Psoas muscle (tissue), 8 donors: ENCODE measurements at places on chromosomes 3 and 15. TPM values are rescaled to one million over a fixed set of nuclear protein-coding genes. Genes with fewer than 3 reads are reported as not detected.
A peak's percentile ranks its signal among the peaks of the same experiment; 100 is the strongest.

DNA sequence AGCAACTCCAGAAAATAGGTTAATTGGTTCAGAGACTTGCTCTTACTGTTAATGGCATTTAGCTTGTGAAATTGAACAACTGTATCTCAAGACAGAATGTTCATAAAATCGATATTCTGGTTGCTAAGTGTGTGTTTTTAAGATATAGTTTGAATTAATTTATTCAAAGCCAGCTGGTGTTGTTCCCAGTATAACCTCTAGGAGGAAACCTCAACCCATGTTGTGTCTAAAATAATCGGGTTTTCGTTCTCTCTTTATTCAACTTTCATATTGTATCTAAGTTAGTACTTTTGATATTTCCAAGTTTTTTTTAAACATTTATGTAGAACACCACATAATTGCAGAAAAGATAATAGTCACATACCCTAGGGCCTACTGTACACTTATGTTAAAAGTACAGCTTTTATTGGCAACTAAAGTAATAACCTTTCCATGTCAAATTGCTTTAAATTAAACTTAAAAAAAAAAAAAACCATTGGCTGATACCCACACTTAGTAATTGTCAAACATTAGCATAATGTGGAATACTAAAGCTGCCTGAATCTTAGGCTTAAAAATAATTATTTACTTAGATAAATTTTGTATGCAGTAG lies 90.9 kb downstream of the SAMMSON start:
- no peak overlapping the region for H3K27ac ChIP-seq
- no peak for DNase-seq
- no peaks in the 10 kb centered on the region for H3K27me3 ChIP-seq

CPNE9 gene
- polyA plus RNA-seq: 0.05 TPM

GNAI2 gene
- 39.4 TPM for polyA plus RNA-seq

DUOXA1 gene
- 0.05 TPM for polyA plus RNA-seq

DNA sequence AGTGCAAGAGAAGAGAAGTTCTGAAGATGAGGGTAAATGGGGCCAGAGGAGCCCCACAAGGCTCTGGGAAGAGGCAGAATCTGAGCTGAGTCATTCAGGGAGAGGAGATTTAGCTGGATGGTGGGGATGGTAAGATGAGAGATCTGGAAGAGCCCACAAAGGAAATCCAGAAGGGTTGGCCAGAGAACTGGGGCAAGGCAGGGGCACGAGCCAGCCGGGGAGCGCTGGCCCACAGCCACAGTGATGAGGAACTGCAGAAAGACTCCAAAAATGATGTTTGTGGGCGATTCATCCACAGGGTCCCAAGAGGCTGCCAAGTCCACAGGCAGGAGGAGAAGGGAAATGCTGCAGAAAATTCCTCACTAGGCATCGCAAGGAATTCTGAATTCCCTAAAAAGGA lies 75.9 kb upstream of the ATP2B2 start:
- DNase-seq: no peak
- peaks cover 4% of the 10 kb centered on the region for H3K27me3 ChIP-seq
- no peak overlapping the region for H3K4me3 ChIP-seq
- H3K36me3 ChIP-seq: no peaks in the 10 kb centered on the region

GRCh38 chr15:79185199-79185598 lies 94.6 kb upstream of the RASGRF1 start:
- no peak overlapping the region for H3K27ac ChIP-seq
- no peaks in the 10 kb centered on the region for H3K4me1 ChIP-seq
- no peak for DNase-seq
- H3K27me3 ChIP-seq: no peaks in the 10 kb centered on the region
- no peaks in the 10 kb centered on the region for H3K36me3 ChIP-seq

- no peak overlapping the region for H3K27ac ChIP-seq
- no peaks in the 10 kb centered on the region for H3K36me3 ChIP-seq
- H3K4me3 ChIP-seq: no peak overlapping the region
- no peaks in the 10 kb centered on the region for H3K27me3 ChIP-seq
- H3K4me1 ChIP-seq: no peaks in the 10 kb centered on the region
These were observed 9.0 kb upstream of the CD47 start for GRCh38 chr3:108099679-108100428.

GRCh38 chr3:25695731-25696420 lies 31.2 kb upstream of the TOP2B start:
- H3K4me3 ChIP-seq: no peak overlapping the region
- H3K27me3 ChIP-seq: peaks cover 2% of the 10 kb centered on the region
- DNase-seq: no peak
- no peak overlapping the region for H3K27ac ChIP-seq
- no peaks in the 10 kb centered on the region for H3K4me1 ChIP-seq

GRCh38 chr3:117892431-117892841 lies 1142.2 kb downstream of the IGSF11 start:
- no peak overlapping the region for H3K27ac ChIP-seq
- no peaks in the 10 kb centered on the region for H3K27me3 ChIP-seq
- H3K4me1 ChIP-seq: no peaks in the 10 kb centered on the region
- H3K4me3 ChIP-seq: no peak overlapping the region
- H3K36me3 ChIP-seq: no peaks in the 10 kb centered on the region
- DNase-seq: no peak

DNA sequence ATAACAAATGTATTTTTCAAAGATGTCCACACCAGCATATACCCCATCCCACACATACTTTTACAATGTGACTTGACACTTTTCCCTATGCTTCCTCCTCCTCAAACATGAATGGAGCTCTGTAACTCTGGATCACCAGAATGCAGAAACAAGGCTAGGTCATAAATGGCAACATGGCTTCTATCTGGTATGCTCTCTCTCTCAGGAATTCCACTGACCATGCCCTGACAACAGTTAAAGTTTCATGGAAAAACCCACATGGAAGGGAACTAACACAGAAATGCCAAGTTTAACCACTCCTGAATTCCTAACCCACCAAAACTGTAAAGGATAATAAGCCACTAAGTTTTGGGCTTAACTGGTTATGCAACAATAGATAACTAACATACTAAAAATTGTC lies 19.9 kb downstream of the MYO9A start:
- H3K27me3 ChIP-seq: no peaks in the 10 kb centered on the region
- H3K27ac ChIP-seq: no peak overlapping the region
- peaks cover 5% of the 10 kb centered on the region for H3K4me1 ChIP-seq

DNA sequence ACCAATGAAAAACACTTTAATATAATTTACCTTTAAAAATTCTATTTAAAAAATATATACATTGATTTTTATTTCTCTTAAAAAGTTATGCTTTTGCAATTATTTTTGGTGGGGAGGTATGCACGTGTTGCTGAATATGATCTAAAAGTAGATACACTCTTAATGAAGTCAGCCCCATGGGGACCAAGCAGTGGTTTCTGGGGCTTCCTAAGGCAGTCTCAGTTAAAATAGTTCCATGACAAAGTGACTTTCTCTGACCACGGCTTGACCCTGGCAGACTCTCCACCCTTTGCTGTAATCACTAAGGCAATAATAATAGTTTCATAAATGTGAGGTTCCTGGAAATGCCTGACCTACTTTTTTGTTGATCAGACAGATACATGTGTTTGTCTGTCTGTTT lies 50.4 kb downstream of the CCR4 start:
- no peak overlapping the region for H3K27ac ChIP-seq
- no peak for DNase-seq
- no peaks in the 10 kb centered on the region for H3K4me1 ChIP-seq
- peaks cover 44% of the 10 kb centered on the region for H3K36me3 ChIP-seq
- H3K27me3 ChIP-seq: no peaks in the 10 kb centered on the region

LTF gene
- 0.73 TPM for polyA plus RNA-seq

DNA sequence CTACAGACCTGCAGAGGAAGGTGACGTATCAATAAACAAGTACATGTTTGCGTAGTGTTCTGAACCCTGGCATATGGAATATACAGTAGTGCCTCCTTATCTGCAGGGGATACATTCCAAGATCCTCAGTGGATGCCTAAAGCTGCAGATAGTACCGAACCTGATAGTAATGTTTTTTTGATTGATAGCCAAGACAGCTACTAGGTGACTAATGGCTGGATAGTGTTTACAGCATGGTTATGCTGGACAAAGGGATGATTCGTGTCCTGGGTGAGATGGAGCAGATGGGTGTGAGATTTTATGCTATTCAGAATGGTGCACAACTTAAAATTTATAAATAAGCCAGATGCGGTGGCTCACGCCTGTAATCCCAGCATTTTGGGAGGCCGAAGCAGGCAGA lies 55.8 kb upstream of the IGF2BP2 start:
- no peak overlapping the region for H3K4me3 ChIP-seq
- no peaks in the 10 kb centered on the region for H3K4me1 ChIP-seq
- no peak overlapping the region for H3K27ac ChIP-seq

MCTP2 gene
- 0.06 TPM for polyA plus RNA-seq

GRCh38 chr15:69980341-69981059 lies 117.2 kb downstream of the TLE3 start:
- H3K27ac ChIP-seq: no peak overlapping the region
- no peaks in the 10 kb centered on the region for H3K36me3 ChIP-seq
- no peaks in the 10 kb centered on the region for H3K27me3 ChIP-seq
- H3K4me3 ChIP-seq: no peak overlapping the region

DNA sequence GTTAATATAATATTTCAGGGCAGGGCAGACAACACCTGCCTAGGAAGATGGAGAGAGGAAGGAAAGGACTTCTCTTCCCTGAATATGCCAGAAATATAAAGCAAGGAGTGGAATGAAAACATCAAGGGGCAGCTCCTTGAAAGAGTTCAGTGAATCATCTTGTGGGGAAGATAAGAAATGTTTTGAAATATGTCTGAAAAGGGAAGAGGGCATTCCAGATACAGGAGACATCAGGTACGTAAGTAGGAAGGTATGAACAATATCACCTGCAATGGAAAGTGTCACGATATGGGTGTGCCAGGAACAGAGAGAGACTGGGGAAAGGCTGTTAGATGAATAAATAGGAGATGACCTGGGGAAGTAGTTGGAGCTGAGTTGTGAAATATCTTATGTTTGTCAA lies 75.8 kb upstream of the WDR72 start:
- no peaks in the 10 kb centered on the region for H3K4me1 ChIP-seq
- no peaks in the 10 kb centered on the region for H3K27me3 ChIP-seq
- H3K27ac ChIP-seq: no peak overlapping the region
- no peaks in the 10 kb centered on the region for H3K36me3 ChIP-seq

DNA sequence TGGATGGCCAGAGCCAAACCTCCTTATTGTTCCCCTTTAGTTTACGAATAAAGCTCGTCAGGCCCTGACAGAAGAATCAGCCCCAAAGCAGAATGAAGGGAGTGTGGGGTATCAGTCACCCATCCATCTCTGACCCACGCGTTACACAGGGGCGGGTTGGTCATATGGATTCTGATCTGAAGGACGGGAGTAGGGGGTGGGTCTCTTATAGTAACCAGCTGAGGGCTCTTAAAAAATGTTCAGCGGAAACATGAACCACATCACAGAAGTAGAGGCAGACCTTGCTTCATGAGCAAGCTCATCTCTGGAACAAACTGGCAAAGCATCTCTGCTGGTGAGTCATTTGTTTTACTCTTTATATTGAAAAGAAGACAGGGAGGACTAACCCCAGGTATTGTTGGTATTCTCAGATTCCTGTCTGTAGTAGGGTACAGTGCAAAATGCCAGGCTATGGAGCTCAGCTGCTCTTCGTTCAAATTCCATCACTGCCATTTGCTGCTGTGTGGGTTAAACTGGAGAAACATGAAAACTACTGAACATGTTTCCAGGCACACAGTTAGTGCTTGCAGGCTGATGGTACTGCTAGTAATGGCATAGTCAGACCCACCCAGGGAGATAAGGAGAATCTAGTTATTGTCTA lies at the start of gene CXCR6:
TSS of gene CXCR6 (plus strand) at position 258 of the 640 bp plus-strand sequence. CDS start 3,018 bp downstream, outside the sequence.
- H3K4me3 ChIP-seq: no peak within 1 kb of the TSS
- H3K4me1 ChIP-seq: peaks cover 37% of the 10 kb centered on the region
- peak within 1 kb of the TSS; percentile 55 for H3K27ac ChIP-seq
- no peak for DNase-seq
- no peaks in the 10 kb centered on the region for H3K27me3 ChIP-seq

GRCh38 chr15:31081588-31082250 lies 19.8 kb downstream of the TRPM1 start:
- H3K4me1 ChIP-seq: no peaks in the 10 kb centered on the region
- H3K4me3 ChIP-seq: no peak overlapping the region
- no peaks in the 10 kb centered on the region for H3K36me3 ChIP-seq
- no peak overlapping the region for H3K27ac ChIP-seq

DNA sequence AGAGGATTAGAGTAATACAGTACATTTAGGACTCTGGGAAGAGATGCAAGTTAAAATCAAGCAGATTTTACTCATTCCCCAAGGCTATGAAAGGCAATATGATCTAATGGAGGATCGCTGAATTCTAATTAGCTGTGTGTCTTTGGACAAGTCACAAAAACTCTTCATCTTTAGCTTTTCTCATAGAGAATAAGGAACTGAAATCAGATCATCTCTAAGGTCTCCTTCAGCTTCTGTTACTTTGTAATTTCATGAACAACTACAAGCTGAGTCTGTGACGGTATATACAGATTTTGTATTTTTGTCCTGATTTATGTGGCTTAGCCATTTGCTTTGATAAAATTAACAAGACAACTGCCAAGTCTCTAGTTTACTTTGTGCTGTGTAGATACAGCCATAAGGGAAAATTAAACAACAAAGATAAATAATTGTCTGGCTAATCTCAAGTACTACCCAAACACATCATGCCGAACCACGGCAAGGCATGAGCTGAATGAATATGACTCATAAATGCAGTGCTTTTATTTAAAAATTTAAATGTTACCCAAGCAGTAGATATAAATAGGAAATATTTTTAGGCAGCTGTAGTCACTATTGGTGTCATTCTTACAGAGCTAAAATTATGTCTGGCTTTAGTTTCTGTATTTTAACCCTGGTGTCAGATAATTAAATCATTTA lies 81.5 kb downstream of the GAP43 start:
- DNase-seq: no peak
- H3K27me3 ChIP-seq: no peaks in the 10 kb centered on the region
- no peak overlapping the region for H3K27ac ChIP-seq
- H3K36me3 ChIP-seq: no peaks in the 10 kb centered on the region
- no peak overlapping the region for H3K4me3 ChIP-seq

DNA sequence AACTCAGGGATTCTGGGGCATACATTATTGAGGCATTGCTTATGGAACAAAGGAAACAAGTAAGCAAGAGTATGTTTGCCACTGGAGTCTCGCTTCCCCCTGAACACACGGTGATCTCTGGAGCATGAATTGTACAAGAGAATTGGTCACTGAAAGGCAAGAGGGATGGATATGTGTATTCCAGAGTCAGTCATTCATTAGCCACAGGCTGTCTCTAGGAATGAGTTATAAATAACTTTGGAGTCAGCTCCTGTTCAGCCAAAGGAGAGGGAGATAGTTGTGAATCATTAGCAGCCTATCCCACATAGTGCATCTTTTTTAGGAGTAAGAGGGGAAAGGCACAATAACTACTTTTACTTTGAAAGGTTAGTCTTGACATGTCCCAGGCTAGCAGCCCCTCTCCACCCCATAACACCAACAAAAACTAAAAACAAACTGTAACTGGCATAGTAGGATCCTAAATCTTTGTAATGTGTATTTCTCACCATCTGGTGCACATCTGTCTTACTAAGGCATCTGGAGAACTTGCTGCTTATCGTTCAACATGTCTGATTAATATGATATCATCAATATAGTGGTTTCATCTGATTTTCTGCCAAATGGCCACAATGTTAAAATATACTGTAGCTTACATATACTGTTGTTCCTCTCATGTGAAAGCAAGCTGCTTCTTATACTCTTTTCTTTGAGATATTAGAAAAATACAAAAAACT lies 462.2 kb downstream of the GRM7 start:
- H3K4me3 ChIP-seq: no peak overlapping the region
- no peak overlapping the region for H3K27ac ChIP-seq
- peaks cover 6% of the 10 kb centered on the region for H3K4me1 ChIP-seq
- no peaks in the 10 kb centered on the region for H3K27me3 ChIP-seq
- no peaks in the 10 kb centered on the region for H3K36me3 ChIP-seq
- DNase-seq: no peak
